ENCODE measurements at places on chromosomes 6 and 20.

GRCh38 chr6:121201105-121201504 is 133.2 kb downstream of the TBC1D32 start:
- DNase-seq: no peak

DNA sequence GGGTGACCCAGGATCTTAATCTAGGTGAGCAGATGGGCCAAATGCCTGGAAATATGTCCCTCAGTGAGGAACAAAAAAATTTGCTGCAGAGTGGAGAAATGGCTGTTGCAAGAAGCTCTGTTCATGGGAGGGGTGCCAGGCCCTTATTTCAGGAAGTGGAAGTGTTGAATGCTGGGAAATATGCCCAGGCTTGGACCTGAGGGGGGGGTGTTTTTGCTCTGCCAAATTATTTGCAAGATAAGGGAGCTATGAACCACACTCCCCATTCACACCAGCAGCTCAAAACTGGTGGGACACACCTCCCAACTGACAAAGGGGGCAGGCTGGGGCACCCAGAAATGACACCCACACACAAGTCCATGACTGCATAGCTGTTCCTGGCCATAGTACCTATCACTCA is 8.7 kb downstream of the CST4 start:
- no peak for DNase-seq

DNA sequence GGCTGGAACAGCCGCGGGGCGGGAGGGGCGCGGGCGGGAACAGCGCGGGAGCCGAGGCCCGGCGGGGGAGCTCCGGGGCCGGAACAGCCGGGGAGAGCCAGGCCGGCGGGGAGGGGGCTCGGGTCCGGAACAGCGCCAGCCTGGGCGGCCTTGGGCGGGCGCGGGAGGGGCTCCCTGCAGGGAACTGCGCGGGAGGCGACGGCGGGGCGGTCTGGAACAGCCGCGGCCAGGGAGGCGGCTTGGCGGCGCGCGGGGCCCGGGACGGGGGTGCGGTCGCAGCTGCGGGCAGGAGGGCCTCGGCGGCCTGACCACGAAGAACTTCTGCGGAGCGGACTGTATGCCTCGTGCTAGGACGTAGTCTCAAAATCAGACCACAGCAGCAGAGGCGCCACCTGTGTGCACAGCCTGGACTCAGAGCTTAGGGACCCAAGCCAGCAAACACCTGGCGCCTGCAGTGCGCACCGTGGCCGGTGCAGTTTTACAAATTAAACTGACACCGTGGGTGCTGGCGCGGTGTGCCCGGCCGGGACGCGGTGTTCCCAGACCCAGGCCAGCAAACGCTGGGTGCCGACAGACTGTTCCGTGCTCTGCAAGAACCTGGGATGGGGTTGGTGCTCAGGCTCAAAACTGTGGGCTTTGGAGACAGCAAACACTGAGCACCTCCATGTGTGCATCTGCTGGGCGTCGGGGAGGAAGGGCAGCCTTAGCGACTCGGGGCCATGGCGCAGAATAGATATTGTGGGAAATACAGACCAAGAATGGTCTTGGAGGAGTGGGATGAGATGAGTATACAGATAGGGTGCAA is 572 bp downstream of the ZNF341 start:
- DNase-seq: peak; percentile 90

DNA sequence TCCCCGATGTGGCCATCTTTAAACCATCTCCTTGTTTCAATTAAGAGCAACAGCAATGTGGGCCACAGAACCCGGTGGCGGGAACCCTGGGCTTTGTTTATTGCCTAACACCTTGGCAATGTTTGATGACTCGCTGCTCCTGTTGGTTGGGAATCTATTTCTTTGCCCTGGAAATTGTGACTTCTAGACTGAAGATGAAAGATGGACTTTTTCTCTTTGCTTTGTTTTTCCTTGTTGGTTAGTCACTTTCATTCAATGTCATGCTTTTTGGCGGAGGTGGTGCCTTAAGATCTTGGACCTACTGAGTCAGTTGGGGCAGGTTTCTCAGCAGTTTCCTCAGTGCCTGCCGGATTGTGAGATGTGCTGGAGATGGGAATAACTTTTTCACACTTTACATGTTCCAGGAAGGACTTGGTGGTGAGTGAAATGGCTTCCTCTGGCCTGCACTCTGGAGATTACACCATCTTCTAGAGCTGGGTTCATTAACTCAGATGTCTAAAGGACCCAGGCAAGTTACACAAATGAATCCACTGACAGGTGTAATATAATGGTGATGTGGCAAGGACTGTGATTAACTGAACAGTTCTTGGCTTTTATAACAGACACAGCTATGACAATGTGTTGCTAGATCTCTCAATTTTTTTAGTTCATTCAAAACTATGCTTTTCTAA is 56.3 kb downstream of the TSHZ2 start:
- no peak for DNase-seq

DNA sequence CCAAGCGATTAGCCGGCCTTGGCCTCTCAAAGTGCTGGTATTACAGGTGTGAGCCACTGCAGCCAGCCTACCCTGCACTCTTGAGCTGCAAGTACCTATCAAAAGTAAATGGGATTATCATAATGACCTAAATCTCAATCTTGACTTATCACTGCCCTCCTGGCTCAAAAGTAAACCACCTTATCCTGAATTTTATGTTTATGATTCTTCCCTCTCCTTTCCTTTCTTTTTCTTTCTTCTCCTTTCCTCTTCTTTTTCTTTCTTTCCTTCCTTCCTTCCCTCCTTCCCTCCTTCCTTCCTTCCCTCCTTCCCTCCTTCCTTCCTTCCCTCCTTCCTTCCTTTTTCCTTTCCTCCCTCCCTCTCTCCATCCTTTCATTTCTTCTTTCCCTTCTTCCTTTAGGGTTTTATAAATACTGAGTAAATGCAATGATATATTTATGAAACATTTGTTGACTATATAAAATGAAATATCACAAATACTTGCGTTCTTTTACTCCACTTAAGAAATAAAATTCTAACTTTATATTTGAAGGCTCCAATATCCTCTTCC is 21.0 kb downstream of the SPATS1 start:
- no peak for DNase-seq

DNA sequence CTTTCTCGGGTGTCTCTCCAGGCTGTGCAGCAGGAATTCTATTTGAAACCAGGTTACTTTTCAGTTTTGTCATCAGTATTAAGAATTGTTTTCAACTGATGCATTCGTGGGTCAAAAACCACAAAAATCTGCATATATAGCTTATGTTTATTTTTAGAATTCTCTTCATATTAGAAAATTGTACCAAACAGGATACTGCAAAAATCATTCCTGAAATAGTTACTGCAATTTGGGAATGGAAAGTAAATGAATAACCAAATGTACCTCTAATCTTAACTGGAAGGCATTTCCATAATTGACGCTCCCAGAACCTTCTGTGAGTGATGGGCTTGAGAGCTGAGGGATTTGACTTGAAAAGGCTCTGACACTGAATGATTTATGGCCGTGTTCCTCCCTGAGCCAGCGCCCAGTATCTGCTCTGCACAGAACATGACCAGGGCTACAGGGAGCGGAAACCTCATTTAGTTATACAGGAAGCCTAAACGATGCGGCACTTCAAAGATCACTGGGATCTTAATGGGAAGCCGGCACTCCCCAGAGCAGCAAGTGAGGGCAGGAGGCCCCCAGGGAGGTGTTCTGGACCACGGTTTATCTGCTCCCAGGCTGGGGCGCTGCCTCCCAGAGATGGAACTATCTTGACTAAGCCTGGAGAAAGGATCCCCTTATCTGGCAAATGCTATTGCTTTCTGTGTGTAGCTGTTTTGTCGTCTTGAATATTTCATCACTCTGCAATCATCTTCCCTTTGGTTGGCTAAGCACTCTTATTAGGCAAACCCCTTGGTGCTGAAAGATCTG is 446.0 kb downstream of the QKI start:
- no peak for DNase-seq

- no peak for DNase-seq
Measured at GRCh38 chr6:16592223-16592911, 168.9 kb downstream of the ATXN1 start.

- no peak for DNase-seq
Measured at GRCh38 chr6:28953585-28954258, 29.9 kb upstream of the TRIM27 start.

- no peak for DNase-seq
Measured at GRCh38 chr6:135910790-135911618, 59.5 kb downstream of the PDE7B start.

DNA sequence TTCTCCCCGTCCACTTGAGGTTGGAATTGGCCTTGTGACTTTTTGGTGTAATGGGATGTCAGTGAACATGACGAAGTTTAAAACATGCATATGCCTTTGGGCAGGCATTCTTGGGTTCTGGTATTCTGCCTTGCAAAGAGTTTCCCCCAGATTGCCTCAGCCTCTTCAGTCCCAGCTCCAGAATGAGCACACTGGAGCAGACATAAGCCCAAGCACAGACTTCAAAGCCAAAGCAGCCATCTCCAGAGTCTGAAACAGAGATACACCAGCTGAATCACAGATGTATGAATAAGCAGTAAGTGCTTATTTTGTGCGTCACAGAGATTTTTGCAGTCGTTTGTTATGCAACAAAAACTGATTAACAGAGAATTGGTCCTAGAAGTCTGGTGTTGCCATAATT is 546.0 kb downstream of the FRK start:
- no peak for DNase-seq

DNA sequence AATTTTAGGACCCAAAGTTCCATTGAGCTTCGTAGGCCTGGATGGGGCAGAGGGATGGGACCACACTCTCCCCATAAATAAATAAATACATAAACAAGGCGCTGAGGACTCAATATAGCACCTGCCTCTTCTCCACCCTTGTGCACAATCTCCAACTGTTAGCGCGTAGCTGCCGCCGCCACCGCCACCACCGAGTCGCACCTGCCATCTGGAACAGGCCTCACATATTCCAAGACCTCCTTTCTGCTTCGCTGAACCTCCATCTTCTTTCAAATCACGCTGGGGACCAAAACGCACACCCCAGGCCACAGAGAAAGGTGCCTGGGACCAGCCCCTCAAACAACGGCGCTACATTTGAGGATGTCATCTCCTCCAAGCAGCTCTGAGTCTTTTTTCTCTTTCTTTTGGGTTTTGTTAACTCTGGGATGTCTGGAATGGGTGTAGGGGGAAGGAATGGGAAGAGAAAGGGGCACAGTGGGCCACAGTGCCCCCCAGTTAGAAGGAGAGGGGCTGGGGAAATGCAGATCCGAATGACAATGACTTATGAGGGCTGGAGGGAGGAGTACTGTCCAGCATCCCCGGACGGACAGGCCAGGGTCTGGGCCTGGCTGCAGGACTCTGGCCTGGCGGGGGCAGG is 49.7 kb downstream of the NOL4L start:
- no peak for DNase-seq

DNA sequence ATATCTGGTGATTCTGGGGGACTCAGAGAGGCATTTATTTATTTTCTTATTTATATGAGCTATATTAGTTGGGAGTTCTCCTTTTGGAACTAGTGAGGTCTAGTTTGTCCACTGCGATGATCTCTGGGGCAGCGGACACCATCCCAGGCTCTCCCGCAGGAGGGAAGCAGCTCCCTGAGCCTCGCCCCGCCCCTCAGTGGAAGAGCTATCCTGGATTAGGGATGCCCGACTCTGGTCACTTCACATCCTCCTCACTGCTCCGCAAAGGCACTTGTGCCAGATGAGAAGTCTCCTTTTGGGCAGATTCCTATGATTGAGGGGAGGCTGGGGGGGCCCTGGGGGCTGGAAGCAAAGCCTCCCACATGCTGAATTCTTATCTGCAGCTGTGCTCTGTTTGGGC is 3.6 kb upstream of the MAS1 start:
- DNase-seq: no peak

DNA sequence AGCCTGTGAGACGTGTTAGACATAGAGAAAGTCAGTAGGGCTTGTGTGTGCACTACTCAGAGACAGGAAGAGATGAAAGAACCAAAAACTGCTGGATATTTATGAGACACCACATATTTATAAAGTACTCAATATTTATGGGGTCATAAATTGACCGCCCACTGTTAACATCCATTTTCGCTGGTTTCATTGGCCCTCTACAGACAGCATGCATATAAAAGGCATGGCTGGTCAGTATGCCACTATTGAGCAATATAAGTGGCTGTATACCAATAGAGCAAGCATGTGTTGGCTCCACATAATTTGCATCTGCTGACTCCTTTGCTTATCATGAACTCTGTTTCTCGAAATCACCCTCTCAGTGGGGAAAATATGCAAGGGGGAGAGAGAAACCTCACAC is 110.3 kb upstream of the BTN3A2 start:
- no peak for DNase-seq

DNA sequence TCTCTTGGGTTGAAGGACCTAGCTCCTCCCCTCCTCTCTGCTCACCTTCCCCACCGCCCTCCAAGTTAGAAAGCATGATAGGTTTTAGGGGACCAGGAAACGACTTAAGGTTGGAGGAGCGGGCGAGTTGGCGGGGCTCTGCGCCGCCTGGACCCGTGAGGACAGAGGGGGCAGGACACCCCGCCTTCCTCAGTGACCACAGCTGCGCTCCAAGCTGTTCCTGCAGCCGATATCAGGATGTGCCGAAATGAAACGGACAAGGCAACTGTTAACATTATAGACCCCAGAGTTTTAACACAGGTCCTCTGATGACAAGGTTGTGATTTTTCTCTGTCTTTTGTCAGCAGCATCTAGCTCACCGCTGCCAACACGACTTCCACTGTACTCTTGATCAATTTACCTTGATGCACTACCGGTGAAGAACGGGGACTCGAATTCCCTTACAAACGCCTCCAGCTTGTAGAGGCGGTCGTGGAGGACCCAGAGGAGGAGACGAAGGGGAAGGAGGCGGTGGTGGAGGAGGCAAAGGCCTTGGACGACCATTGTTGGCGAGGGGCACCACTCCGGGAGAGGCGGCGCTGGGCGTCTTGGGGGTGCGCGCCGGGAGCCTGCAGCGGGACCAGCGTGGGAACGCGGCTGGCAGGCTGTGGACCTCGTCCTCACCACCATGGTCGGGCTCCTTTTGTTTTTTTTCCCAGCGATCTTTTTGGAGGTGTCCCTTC is at the start of gene GRM1:
Gene GRM1, plus strand, starts transcription at position 212 of the 722 bp plus-strand sequence. Its CDS starts 456 bp downstream, at position 668.
- DNase-seq: no peak

GRCh38 chr6:20109526-20109925 is 102.7 kb downstream of the MBOAT1 start:
- DNase-seq: no peak

- DNase-seq: no peak
Measured at GRCh38 chr6:43299338-43300293, 1.6 kb downstream of the SLC22A7 start.

DNA sequence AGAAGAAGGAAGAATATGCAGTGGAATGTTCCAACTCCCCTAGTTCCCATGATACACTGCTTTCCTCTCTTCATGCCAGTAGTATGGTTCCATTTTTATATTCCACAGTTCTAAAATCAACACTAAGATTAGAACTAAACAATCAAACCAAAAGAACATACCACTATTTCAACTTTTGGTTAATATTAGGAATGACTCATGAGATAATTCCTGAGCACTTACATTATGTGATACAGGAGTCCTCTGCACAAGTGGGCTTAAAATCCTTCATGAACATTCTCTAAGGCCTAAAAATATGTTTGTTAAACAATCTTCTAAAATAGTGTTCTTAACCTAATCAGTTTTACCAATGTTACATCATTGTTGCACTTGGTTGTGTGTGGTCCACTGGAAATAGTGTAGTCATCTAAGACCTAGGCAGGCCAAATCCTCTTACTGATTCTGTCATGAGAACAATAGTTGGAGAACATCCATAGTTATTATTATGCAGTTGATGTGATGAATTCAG is 30.3 kb upstream of the RCAN2 start:
- DNase-seq: no peak
